GM20000 (cell line): ENCODE measurements at places on chromosomes 5 and 9.

DNA sequence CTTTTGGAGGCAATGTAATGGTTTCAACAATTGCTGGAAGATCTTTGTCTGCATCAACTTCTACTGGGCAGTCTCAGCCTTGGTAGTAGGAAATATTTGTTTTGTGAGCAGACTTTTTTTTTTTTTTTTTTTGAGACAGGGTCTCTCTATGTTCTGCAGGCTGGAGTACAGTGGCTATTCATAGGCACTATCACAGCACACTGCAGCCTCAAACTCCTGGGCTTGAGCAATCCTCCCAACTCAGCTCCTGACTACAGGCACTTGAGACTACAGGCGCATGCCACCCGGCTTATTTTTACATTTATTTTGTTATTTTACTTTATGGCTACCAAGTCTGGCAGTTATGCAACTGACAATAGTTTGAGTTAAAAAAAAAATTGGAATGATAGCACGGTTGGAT is 187.3 kb downstream of the SNX18 start:
- DNase-seq, result no peak

- no peak for DNase-seq
These were observed 16.6 kb downstream of the TUT7 start for GRCh38 chr9:86337469-86338108.

GRCh38 chr5:68344447-68345111 is 129.0 kb downstream of the PIK3R1 start:
- DNase-seq, result peak; percentile 36

DNA sequence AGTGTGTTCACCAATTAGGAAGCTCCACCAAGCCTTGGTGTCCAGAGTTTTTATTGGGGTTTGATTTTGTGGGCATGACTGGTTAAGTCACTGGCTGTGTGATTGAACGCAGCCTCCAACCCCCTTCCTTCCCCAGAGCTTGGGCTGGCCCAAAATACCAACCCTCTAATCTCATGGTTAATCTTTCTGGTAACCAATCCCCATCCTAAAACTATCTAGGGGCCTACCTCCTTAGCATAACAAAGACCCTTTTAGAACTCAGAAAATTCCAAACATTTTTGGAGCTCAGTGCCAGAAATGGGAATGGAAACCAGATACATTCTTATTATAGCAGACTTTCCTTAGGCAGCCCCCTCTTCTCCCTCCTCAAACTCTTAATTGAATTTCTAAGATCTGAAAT is 35.9 kb upstream of the HRH2 start:
- no peak for DNase-seq

DNA sequence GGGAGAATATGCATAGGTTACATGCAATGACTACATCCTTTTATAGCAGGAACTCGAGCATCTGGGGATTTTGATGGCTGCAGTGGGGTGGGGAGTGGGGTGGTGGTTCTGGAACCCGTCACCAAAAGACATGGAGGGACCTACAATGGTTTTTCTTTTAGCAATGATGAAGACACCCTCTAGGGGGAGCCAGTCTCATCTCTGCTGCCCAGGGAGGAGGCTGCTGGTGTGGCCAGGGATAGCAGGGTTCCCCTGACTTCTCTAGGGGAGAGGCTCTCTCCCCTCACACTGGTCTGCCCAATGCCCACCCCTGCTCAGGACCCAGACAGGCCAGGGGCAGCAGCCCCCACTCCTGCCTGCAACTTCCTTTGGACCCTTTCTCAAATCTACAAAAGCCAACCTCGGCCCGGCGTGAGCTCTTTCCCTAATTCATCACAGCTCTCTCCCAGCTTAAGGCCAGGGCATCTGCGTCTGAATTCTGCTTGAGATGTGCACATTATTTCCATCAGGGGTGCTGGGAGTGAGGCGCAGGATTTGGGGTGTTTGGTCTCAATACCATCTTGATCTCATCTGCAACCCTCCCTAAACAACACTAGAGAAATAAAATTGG is 73.6 kb upstream of the RETREG1 start:
- peak; percentile 53 for DNase-seq

DNA sequence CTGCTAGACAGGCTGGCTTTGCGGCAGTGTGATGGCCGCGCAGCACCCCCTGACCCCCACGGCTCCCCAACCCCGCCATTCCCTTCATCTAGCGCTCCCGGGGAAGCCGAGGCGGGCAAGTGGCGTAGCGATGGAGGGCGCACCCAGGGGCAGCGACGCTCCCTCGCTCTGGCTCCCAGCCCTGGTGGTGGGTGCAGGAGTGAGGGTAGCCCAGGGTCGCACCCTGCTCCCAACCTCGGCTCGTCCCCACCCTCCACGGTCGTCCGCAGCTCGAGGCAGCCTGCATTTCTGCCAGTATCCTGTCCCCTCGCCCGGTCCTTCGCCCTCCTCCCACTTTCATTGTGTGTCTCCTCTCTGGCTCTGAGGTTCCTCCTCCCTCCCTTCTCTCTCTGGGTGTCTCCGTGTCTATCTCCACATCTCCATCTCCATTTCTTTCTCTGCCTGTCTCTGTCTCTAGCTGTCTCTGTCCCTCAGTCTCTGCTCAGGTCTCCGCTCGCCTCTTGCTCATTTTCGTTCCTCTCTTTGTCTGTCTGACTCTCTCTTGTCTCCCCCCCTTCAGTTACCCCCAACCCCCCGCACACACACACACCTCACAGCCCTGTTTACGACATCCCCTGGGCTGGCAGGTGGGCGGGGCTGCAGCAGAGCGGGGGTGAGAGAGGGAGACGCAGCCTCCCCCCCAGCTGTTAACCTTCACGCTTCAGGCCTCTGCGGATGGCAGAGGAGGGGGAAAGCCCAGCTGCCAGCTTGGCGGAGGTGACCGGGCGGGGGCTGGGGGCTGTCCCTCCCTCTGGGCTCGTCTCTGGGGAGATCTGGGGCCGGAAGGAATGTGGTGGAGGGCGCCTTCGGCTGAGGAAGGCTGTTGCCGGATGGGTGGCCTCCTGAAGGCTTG is 48.7 kb upstream of the PSD2 start:
- DNase-seq, result peak; percentile 81

GRCh38 chr9:105881021-105881420 is 186.7 kb downstream of the TMEM38B start:
- DNase-seq, result no peak

DNA sequence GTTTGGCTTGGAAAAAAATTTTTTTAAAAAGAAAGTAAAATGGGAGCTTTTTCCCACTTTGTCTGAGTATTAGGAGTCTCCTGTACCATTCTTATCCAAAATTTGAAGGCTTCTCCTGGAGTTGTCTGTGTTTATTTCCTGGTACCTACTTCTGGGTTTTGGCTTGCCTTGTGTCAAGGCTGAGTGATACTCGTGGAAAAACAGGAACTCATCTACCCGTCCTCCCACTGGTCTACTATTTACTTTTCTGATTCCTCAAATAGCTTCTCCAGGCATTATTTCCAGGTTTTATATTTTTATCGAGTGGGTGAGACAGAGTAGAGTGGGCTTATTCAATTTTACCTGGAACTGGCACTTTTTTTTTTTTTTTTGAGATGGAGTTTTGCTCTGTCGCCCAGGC is 99.4 kb downstream of the RMI1 start:
- no peak for DNase-seq

- DNase-seq, result no peak
These were observed 42.0 kb downstream of the SHB start for GRCh38 chr9:38026840-38027527.

DNA sequence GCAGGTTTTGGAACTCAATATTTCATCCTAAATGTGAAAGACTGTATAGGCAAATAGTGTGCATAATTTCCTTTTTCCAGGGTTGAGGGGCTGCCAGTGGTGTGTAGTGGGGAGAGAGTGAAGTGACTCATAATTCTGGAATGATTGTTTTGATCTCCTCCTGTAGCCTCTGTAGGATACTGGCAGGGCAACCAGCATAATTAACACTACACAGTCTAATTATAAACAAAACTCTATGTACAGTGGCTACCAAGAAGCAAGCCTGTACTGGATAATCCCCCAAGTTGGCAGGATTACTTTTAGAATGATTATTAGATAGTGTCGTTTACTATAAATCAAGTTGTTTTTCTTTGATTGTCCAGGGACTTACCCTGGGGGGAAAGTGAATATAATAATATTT is 32.2 kb downstream of the LNPEP start:
- no peak for DNase-seq

DNA sequence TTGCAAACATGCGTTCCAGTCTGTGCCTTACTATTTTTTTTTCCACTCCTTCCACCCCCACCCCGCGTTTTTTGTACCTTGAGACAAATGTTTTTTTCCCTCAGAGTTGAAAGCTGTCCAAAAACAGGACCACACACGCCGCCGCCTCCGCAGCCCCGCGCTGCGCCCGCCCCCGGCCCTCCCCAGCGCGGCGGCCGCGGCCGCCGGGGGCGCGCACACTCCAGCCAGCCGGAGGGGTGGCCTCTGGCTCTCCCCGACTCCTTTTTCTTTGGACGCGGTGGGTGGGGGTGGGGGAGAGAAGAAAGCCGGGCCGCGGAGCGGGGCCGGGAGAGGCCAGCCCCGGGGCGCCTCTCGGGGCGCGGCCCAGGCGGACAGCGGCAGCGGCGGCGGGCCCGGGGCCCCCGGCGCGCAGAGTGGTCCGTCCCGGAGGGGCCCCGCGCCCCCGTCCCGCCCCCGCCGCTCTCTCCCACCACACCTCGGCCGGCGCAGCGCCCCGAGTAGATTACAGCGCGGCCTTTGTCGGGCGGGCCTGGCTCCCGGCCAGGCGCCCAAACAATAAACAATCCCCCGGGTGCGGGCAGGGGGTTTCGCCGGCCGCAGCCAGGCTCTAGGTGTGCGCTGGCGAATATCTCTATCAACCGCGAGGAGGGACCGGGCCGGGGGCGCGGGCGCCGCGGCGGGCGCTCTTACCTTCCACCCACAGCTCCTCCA is 10.9 kb downstream of the PTCH1 start:
- peak; percentile 84 for DNase-seq

GRCh38 chr9:109907400-109907799 is 127.4 kb downstream of the PALM2AKAP2 start:
- peak; percentile 44 for DNase-seq

GRCh38 chr5:156240414-156240813 is 86.5 kb upstream of the SGCD start:
- DNase-seq, result no peak

GRCh38 chr5:148372893-148373292 is 10.9 kb upstream of the FBXO38 start:
- DNase-seq, result no peak

- DNase-seq, result peak; percentile 45
These were observed 140.5 kb upstream of the TARS1 start for GRCh38 chr5:33300209-33300742.

DNA sequence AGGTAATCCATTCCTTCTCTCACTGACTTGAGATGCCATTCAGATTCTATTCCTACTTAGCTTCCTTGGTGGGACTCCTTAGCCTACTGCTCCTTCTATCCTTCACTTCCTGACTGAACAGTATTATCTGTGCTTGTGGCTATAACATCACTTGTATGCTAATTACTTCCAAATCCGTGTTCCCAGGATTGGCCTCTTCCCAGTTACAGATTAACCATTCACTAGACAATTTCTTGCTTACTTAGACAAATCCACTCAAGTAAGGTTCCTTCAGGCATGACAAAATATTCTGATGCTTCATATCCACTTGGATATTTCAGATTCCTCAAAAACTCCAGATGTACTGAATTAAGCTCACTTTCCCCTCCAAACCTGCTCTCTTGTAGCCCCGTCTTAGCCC is 18.3 kb downstream of the LIFR start:
- no peak for DNase-seq

GRCh38 chr5:141051521-141051866 is 320 bp downstream of the PCDHB1 start:
- no peak for DNase-seq

- DNase-seq, result no peak
These were observed 30.0 kb downstream of the IRX1 start for GRCh38 chr5:3625626-3626025.

DNA sequence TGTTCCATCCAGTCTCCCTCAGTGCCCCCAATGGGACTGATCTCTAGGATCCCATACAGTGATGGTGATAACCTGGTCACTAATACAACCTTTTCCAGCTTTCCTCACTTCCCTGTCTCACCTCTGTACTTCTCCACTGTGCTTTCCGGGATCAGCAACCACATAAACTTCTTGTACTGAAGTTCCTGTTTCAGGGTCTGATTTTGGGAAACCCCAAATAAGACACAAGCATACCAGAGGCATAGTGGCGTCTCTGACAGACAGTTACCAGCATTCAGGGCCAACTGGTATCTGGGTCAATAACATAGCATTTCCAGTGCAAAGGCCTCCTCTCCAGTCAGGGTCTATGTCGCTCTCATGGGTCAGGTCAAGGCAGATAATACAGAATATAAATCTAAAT is 64.3 kb downstream of the GLDC start:
- DNase-seq, result no peak

- no peak for DNase-seq
These were observed 47.0 kb upstream of the SHC3 start for GRCh38 chr9:89225587-89225986.

DNA sequence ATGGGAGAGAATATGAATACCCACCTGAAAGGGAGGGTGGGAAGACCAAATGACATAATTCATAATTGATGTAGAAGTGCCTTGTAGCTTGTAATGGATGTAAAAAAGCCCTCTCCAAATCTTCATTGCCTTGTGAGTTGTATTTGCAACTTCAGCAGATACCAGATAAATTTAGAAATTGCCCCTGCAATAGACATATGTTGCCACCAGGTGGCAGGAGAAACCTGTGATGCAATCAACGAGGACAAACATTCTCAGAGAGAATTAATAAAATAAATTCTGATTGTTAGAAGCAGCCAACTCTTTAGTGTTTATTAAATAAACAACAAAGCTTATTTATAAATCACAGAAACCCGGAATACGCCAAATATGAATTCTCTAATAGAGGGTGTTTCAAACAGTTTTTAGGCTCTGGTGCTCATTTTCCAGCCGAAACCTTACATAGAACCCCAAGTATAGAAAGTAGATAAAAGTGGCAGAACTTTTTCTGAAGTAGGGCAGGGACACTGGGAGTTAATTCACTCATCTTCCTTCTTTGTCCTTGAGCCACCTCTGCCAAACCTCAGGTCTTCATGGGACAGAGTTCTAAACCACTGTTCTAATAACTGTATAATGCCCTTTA is 147.8 kb downstream of the TMEM38B start:
- DNase-seq, result peak; percentile 47

DNA sequence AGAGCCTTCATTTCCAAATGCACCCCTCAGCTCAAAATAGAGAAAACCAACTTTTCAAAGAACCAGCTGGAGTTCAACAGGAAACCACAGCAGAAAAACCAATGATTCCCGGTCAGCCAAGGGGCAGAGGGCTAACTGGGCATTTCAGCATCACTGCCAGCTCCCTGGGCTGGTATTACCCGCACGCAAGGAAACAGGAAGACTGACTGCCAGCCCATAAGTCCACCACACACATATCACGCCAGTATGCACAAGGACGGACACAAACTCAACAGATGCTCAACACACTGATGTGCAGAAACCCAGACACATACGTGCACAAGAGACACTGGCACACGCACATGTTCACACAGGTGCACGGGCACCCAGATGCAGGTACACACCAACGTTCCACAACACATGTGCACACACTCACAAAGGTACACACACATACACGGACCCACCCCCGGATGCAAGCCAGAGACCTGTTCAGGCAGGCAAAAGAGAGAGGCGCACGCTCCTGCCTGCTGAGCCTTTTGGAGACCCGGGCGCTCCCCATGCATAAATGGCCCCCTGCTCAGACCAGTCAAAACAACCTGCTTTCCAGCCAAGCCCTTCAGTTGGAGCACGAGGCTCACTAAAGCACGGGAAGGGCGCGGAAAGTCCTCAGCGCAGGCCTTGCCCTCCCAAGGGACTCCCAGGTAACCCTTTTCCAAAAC is 2.1 kb downstream of the ADAMTS2 start:
- no peak for DNase-seq
